ENCODE measurements at places on chromosomes 2 and 18.

- no peak for DNase-seq
These were observed 104.4 kb upstream of the SLC8A1 start for GRCh38 chr2:40556293-40556692.

DNA sequence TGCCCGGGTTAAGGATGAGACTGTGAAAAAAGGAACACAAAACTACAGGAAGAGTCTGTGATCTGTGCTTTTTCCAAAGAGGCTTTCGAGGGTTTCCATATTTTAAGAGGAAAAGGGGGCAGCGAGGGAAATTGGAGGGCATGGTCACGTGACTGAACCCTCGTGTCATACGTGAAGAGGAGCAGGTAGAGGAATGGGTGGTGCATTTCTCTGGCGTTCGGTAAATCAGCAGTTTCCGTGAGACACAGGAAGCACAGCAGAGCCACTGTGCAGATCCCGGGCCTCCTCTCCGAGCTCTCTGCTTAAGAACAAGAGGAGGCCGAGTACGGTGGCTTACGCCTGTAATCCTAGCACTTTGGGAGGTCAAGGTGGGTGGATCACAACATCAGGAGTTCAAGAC lies 219.7 kb downstream of the NDUFA10 start:
- no peak for DNase-seq

GRCh38 chr2:159051661-159052060 lies 83.2 kb downstream of the TANC1 start:
- DNase-seq, result peak; percentile 55

DNA sequence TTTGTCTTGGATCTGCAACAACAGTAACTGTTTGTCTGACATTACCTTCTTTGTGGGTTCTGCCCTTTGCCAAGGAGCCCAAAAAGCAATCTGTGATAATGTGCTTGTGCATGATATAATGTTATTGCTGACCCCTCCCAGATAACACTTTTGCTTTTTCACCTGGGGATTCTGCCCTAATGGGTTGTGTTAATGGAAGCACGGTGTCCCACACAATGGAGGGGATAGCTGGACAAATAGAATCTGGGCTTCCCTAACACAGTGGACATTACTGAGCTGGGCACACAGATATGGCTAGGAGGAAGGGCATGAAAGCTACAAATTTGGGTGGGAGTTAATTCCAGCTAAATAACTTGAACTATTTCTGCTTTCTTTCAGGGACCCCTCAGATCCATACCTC lies 20.6 kb downstream of the PLB1 start:
- DNase-seq, result no peak

GRCh38 chr2:67036444-67036843 lies 360.7 kb upstream of the ETAA1 start:
- no peak for DNase-seq

DNA sequence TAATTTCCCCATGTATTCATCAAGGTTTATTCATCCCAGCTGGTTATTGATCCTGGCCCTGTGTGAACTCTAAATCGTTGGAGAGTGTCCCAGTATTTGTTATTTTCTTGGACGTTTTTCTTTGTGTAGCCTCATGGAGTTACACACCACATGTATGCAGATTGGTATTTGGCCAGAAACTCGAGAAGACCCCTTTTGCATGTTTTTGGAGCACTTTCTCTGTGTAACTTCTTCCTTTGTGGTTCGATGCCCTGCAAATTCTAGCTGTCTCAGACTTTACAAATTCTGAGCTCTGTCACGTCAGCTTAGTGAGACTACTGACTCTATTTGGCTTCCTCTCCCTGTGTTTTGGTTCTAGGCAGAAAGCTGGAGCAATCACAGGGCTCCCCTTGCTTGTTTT lies 198.7 kb downstream of the MCFD2 start:
- DNase-seq, result no peak

GRCh38 chr2:30280596-30281434 lies 49.5 kb downstream of the LBH start:
- DNase-seq, result no peak

- peak; percentile 41 for DNase-seq
These were observed 18.4 kb downstream of the SH2D6 start for GRCh38 chr2:85436836-85437487.

GRCh38 chr2:106932644-106933043 lies 46.7 kb upstream of the ST6GAL2 start:
- DNase-seq, result no peak

All from mesenchymal stem cell (in vitro differentiated cells and primary cell).